ENCODE measurements at places on chromosomes 7 and 10.

GRCh38 chr7:124318721-124319450, 286.0 kb upstream of the TMEM229A start:
- no peak for DNase-seq

DNA sequence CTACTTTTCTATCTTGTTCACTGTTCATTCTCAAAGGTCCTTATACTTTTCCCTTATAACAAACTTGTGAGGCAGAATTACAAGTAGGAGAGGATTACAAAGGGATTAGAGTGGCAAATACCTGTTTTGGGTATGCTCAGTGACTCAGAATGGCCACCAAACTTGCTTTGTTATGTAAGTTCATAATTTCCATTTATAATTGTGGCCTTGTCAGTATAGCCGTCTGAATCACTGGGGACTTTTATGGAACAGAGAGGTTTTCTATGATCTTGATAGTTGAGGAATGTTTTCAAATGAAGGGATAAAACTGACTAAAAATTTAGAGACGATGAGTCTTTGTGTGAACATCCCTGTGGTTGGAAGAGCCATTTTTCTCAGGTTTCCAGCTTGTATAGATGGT, 116.2 kb downstream of the SND1 start:
- no peak for DNase-seq

GRCh38 chr10:123496996-123497660, 169.0 kb upstream of the GPR26 start:
- DNase-seq = no peak

DNA sequence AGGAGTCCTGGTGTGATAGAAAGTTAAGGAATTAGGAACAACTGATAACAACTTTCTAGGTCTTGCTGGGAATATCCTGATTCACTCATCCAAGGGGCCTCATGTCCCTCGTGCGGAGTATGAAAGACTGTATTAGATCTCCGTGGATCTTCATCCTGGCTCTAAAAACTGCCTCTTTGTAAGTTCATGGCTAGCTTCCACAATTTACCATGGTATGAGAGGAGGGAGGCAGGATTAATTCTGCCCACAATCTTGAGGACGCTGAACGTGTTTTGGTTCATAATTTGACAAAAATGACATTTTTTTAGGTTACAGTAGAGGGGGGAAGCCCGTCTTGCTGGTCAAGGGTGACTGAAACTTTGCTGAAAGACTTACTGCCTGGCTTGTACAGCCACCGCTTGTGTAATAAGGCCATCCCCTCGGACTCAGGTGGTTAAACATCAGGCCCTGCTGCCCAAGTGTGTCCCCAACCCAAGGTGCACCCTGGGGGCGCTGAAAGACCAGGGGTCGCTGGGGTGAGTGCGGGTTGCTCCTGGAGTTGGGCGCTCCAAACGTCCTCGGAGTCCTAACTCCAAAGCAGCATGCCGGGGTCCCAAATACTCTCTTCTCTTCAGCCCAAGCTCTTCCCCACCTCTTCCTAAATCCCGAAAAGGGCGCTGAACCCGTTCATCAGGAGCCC, 733 bp downstream of the HIBADH start:
- no peak for DNase-seq

DNA sequence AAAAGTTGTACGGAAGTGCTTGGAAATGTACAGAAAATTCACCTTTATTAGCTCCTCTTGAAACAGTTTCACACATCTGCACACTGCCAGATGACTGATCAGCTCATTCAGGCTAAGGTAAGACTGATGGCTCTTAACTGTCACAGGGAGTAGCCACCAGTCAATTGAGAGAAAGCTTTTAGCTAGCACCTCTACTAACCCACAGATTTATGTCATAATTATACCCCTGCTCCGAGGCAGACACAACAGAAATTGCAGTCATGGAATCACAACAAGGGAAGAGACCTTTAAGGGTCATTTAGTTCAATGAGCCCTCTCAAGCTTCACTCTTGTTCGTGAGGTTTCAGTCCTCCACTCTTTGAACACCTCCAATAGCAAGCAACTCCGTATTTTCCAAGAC, 235.4 kb downstream of the TRIL start:
- DNase-seq = no peak

GRCh38 chr10:124243702-124244121, 150.3 kb upstream of the CHST15 start:
- DNase-seq = no peak

GRCh38 chr7:124908259-124908658, 21.4 kb downstream of the POT1 start:
- no peak for DNase-seq

GRCh38 chr7:97096661-97097060, 20.8 kb upstream of the SDHAF3 start:
- DNase-seq = no peak

GRCh38 chr10:46272863-46273415, 13.9 kb upstream of the ANTXRL start:
- no peak for DNase-seq

DNA sequence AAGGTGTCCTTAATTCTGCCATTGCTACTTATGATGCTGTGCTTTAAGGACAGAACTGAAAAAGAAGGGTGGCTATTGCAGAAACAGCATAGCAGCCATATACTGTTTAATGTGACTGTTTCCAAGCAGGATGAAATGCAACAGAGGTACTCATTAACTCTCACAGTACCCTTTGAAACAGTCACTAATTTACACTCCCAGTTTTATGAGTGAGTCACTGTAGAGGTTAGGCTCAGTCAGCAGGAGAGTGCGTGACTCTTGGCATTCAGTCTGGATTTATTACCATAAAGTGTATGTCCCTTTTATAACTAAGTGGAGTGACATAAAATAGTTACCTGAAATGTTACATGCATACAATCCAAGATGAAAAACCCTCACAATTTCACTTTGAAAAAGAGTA, 27.7 kb downstream of the ALDH18A1 start:
- no peak for DNase-seq

- DNase-seq = no peak
Observed at GRCh38 chr7:95201727-95202126, 122.6 kb downstream of the PON1 start.

DNA sequence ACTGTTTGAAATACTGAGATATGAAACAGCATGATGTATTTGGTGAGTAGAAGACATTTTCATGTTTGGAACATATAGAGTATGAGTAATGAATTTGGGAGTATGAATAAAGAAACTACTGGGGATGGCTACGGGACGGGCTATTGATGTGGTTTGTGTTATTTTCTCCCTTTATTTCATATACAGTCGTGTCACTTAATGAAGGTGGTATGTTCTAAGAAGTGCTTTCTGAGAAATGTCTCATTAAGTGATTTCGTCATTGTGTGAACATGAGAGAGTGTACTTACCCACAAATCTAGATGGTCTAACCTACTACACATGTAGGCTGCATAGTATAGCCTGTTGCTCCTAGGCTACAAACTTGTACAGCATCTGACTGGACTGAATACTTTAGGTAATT, 106.3 kb downstream of the CCNY start:
- no peak for DNase-seq

DNA sequence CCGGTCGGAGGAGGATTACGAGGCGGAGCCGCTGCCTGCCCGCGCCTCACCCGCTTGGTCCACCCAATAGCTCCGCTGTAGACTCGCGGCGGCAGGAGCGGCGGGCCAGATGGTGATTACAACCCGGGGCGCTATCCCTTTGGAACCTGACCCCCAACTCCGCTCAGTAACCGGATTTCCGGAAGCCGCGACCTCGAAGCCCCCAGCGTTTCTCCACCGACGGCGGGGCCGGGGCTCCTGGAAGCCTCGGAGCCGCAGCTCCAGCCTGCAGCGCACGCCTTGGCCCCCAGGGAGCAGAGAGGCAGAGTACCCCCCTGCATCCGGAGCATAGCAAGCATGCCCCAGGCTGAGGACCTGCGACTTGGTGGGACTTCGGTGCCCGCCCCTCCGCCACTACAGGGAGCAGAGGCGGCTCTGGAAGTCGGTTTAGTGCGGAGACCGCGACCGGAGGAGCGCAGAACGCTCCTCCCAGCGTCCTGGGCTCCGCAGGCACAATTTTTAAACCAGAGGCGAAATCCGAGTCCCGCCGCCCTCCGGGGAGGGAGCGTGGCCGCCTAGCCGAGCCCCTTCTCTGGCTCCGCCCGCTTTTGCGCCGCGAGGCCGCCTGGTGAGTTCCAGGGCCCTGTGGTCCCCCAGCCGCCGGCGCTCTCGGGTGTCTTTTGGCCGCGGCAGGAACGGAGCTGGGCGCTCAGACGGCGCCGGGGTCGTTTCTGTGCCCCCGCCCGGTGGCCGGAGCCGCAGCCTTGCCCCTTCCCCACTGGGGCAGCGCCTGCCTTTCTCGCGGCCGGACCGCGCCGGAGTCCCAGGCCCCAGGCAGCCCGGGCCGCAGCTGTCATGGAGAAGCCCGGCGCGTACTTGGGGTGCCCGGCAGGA, 28.2 kb upstream of the BMS1 start:
- DNase-seq = peak; percentile 15

- no peak for DNase-seq
Observed at GRCh38 chr10:129089341-129089740, 377.7 kb upstream of the MGMT start.

All from muscle of arm (tissue), 14 donors.